ENCODE measurements at places on chromosomes 4 and X.
A peak's percentile ranks its signal among the peaks of the same experiment; 100 is the strongest.

DNA sequence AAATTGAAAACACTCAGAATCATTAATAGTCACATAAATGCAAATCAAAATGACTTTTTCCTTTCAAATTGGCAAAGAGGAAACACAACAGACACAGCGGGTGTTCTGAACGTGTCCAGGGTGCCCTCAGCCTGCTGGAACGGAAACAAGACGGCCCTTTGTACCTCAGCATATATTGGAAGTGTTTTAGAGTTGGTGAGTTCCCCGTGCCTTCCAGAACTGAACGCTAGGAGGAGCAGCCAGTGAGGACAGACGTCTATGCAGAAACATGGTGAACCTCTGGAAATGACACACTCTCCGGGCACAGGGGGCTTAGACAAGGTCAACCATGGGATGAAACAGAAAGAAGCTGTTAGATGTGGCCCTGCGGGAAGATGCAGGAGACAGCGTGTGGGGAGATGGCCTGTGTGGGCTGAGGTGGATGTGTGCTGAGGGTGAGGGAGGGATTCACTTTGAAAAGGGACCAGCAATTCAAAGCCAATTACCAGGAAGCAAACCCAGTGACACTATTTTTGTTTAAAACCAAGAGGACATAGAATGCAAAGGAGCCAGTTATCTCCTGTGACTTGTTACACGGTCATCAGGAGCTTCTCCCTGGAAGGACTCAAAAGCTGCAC lies 40.4 kb downstream of the RNF212 start:
- DNase-seq = peak; percentile 46

- DNase-seq = no peak
Measured at GRCh38 chr4:174091130-174091529, 192.3 kb downstream of the FBXO8 start.

DNA sequence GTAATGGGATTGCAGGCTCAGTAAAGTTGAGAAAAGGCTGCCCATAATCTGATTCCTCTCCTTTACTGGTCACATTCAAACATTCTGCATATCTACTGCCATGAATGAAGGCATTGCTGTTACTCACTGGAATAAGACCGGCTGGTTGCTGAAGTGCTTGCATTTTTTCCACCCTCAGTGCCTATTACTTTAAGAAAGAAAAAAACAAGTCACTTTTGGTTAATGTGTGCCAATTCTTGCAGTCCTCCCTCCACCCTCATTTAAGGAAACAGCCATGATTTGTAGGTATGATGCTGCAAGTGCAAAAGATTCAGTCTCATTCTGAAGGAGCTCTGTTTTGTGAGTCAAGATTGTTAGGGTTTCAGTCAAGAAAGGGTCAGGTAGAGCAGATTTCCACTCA lies 94.9 kb downstream of the EMCN start:
- no peak for DNase-seq

- no peak for DNase-seq
Measured at GRCh38 chrX:41711021-41711667, 12.8 kb upstream of the GPR82 start.

GRCh38 chrX:39150220-39150619 lies 349.0 kb downstream of the MID1IP1 start:
- no peak for DNase-seq

DNA sequence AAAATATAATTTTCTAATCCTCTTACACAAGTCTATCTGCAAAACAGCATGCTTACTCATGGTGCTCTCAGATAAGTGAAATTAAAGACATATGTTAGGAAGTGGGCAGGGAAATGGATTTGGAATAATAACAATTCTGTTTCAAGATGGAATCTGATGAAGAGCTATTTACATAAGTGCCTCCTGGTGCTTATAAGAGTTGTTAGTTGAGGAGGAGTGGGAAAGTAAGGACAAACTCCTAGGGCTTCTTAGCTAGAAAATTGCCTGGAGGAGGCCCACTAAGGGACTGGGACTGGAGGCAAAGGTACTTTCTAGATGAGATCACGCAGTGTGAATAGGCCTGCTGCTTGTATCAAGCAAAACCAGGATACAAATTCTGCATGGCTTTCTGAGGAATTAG lies 939.8 kb downstream of the GLUD2 start:
- no peak for DNase-seq

DNA sequence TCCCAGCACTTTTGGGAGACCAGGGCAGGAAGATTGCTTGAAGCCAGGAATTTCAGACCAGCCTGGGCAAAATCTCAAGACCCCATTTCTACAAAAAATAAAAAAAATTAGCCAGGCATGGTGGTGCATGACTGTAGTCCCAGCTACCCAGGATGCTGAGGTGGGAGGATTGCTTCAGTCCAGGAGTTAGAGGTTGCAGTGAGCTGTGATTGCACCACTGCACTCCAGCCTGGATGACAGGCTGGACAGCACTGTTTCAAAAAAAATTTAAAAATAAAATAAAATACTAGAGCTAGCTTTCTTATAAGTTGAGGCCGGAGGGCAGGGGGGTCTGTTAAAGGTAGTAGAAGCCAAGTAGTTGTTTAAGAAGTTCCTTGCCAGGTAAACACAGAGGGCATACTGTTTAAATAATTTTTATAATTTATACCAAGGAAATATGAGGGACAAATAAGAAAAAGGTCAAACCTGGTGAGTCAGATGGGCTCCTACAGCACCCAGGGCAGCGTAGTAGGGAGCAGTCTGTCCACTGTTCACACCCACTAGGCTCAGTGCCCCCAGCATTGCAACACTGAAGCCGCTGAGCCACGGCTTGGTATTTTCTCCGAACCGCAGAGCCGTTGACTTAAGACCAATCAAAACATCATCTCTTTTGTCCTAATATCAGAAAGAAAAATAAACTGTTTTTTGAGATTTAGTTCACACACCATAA lies 17.3 kb downstream of the COQ2 start:
- DNase-seq = no peak

GRCh38 chr4:118307643-118308042 lies 45.2 kb downstream of the PRSS12 start:
- DNase-seq = no peak

DNA sequence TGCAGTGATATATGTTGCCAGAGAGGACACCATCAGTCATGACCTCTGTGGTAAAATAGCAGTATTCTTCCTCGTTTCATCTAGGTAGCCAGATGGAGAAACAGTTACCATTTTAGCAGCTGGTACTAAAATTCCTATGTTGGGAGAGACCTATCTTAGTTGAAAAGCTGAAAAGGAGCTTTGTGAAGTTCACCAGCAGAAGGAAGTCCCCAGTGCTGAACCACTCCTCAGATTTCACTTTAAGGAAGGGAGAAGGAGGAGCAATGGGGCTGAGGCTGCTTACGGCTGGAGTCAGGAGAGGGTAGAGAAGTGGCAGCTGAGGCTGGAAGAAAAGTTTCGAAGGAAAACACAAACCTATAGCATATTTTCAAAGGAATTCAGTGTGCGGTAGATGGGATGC lies 103.7 kb downstream of the ATXN3L start:
- no peak for DNase-seq

DNA sequence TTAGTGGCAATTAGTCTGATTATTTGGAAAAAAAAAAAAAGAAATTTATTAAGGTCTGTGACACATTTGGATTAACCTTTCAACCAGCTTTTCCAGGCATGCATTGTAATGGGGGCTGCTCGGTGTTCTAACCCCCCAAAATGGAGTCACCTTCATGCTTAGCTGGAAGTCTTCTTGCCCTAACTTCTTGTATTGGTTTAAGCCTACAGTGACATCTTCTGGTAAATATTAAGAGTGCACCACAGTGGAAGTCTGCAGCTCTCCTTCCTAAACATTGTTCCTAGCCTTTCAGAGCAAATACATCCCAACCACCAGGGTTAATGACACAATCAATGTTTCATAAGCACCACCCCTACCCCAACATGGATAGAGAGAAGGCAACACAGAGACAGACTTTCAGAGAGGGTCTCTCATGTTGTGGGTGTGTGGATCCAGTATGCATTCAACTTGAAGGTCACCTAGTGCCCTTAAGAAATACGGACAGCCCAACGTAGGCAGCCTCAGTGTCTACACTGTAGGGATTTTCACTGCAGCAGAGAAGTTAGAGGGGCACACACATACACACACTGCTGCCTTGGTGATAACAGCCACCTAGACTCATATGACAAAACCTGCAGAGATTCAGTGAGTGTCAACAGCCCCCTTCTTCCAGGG lies 142.9 kb upstream of the MBNL3 start:
- no peak for DNase-seq

DNA sequence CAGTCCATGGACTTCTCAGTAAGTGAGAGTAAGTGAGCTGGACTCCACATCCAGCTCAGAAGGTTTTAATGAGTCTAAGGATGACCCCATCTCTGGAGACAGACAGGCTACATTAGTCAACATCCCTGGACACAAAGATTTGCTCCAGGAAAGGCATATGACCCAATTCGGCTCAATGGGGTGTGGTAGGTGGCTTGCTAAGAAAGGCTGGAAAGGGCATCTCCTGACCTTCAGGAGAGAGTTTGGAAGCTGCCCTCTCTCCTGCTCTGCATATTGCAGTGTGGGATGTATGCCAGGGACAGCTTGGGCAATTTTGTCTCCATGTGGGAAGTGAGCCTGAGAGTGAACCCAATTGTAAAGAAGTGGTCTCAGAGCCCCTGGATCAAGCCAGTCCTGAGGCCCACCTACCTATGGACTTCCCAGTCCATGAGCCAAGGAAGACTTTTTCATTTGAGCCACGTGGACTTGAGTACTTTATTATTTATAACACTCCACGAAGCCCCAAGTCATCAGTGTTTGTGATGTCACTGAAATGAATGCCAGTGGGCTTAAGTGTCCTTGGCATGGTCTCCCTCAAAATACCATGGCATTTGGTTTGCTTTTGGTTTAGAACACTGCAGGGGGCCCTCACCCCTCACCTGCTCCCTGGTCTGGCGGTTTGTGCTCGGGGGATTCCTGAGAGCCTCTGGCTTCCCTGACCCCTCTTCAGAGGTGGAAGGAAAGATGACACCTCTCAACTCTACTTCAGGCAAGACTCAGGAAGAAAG lies 10.4 kb upstream of the ABLIM2 start:
- DNase-seq = no peak

- DNase-seq = no peak
Measured at GRCh38 chrX:105451401-105451800, 230.9 kb upstream of the TEX13A start.

DNA sequence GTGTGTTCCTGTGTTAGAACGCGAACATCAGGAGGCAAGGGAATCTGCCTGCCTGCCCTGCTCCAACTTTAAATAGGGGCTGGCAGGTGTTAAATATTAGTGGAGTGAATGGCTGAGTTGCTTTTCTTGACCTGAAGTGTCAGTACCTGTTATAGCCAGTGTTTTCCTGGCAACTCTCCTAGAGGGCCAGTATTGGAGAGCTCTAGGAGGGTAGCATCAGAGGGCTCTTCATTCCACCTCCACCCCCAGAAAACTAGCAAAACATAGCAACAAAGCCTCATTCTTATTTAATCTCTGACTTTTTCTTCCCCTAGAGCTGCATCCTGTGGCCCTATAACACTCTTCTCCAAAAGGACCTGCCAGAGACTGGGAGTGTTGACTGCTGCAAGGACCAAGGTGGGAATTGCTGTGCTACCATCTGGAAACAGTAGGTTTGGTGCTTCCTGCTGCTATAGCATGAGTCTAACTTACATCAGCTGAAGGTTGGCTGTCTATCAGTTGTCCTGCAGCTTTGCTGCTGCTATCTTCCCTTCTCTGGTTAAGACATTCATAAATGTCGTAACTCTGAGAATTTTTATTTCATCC lies 33.5 kb downstream of the SGMS2 start:
- no peak for DNase-seq

DNA sequence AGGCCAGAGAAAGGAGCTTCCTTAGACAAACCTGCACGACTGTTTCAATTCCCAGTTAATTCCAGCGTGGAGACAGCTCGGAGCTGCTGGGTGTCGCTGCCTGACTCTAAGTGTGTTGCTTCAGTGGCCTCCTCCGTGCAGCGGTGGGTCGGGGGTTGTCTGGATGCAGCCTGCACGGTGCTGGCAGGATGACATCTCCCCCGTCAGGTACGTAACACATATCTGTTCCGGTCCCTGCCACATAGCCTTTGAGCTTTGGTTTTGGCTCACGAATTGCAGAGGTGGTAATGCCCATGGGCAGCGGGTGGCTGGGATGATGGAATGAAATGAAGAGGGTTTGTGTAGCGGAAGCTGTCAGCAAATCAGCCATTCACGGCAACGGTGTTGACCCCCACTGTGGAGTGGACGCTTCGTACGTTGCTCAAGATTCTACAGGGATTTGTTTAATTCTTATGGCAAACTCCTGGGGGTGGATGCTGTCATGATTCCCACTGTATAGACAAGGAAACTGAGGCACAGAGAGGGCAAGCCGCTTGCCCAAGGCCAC lies 33.7 kb upstream of the HMX1 start:
- DNase-seq = no peak

DNA sequence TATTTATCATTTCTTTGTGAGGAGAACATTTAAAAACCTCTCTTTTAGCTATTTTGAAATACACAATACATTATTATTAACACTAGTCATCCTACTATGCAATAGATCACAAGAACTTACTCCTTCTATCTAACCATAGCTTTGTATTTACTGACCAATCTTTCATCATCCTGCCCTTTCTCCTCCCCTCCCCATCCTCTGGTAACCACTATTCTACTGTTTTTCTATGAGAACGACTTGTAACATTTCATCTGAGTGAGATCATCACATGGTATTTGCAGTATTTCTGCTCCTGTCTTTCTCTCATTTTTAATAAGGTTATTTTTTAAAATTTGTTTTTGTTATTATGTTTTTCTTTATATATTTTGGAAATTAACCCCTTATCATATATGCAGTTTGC lies 331.8 kb downstream of the TEX13C start:
- no peak for DNase-seq

DNA sequence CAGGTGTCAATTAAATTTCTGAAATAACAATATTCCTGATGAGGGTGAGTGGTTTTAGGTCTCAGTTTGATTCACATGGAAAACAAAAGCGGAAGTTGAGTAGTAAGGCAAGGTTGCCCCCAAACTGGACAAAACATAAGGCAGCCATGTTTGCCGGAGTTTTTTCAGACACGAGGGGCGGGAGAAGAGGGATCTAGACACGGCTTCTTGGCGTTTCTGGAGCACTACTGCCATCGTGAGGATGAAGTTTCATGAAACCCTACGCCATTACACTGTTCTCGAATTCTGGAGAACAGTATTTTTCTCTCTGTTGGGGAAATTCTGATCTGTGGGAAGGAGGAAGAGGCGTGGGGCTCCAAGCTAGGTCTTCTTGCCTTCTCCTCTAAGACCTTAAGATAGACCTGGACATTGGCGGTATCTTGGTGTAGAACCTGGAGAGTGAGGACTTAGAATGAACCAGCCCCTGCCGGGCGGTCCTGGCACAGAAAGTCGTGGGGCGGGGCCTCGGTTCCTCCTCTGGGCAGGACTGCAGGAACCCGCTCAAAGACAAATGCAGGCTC lies 160.3 kb downstream of the OR13H1 start:
- no peak for DNase-seq

DNA sequence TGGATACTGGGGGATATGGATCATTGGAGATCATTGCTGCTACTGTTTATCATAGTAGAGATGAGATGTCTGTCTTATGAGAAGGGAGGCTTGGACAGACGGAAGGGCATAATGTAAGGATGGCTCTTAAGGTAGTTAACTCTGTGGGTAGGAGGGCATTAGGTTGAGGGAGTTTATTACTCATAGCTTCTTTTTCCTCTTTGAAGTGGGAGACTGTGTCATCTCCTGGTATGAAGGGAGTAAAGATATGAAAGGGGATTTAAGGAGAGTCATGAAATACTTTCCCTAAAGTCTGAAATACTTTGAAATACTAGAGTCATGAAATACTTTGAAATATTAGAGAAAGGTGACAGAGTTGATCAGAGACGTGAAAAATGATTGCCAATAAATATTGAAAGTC lies 255.5 kb upstream of the PITX2 start:
- no peak for DNase-seq
